ENCODE measurements at places on chromosomes 3 and 15. TPM values are rescaled to one million over a fixed set of nuclear protein-coding genes. Genes with fewer than 3 reads are reported as not detected.

- H3K4me1 ChIP-seq = no peaks in the 10 kb centered on the region
- no peak for DNase-seq
- no peak overlapping the region for H3K27ac ChIP-seq
- no peaks in the 10 kb centered on the region for H3K27me3 ChIP-seq
- no peaks in the 10 kb centered on the region for H3K36me3 ChIP-seq
Measured at GRCh38 chr3:40267937-40268724, 41.4 kb upstream of the EIF1B start.

DNA sequence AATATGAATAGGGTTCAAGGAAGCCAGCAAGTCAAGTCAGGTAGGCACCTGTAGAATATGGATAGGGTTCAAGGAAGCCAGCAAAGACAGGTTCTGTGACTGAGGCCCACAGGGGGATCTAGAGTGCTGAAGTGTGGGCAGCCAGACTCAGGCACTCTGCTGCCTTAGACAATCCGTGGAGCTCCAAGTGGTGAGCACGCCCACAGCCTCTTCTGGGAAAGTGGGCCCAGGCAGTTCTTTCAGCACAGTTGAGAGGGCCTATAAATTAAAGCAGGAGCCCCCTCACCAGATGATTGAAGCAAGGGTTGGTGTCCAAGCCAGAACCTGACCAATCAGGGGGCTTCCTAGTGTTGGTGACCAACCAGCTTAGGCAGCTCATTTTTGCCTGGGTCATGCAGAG is 51.0 kb downstream of the ANP32A start:
- no peak overlapping the region for H3K27ac ChIP-seq
- H3K4me3 ChIP-seq = no peak overlapping the region
- H3K27me3 ChIP-seq = no peaks in the 10 kb centered on the region
- no peaks in the 10 kb centered on the region for H3K36me3 ChIP-seq
- no peak for DNase-seq
- H3K4me1 ChIP-seq = no peaks in the 10 kb centered on the region

GRCh38 chr15:20344601-20345400 is 196.8 kb downstream of the GOLGA6L6 start:
- H3K27me3 ChIP-seq = no peaks in the 10 kb centered on the region
- peak; percentile 50 for DNase-seq
- no peaks in the 10 kb centered on the region for H3K36me3 ChIP-seq
- H3K27ac ChIP-seq = no peak overlapping the region

DNA sequence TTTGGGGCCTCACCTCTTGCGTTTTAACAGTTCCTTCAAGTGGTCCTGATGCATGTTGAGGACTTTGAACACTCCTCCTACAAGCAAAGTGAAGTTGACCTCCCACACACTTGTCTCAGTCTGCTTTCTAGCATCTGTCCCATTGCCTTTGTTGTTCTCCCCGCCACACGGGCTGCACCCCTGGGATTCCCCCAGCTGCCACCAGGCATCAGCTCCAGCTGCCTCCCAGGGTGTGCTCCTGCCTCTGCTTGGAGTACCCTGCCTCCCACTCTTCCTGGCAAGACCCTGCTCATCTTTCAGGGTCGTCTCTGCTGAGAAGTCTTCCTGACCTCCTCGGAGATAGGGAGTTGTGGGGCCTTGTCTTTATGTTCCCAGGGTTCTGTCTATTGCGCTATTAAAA is 52.2 kb downstream of the IGF1R start:
- no peaks in the 10 kb centered on the region for H3K36me3 ChIP-seq
- no peak for DNase-seq
- H3K4me1 ChIP-seq = no peaks in the 10 kb centered on the region
- no peak overlapping the region for H3K4me3 ChIP-seq

DNA sequence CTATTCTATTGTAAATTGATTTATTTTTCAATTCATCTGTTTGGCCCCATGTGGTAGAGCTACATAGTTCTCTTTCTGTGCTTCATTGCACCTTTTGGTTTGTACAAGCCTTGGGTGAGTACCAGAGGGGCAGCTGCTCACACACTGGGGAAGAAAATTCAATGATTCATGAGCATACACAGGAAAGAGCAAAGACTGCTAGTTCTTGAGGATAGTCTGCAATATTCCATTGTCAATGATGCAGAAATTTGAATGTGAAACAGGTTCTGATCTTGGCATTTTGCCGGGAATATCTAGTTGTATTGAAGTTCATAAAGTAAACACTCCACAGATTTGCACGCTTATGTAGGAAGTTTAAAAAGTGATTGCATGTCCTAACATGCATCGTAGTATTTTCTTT is 304.6 kb downstream of the NAALADL2 start:
- no peaks in the 10 kb centered on the region for H3K27me3 ChIP-seq
- no peak overlapping the region for H3K4me3 ChIP-seq
- H3K27ac ChIP-seq = no peak overlapping the region
- H3K4me1 ChIP-seq = no peaks in the 10 kb centered on the region
- no peak for DNase-seq
- H3K36me3 ChIP-seq = no peaks in the 10 kb centered on the region

DNA sequence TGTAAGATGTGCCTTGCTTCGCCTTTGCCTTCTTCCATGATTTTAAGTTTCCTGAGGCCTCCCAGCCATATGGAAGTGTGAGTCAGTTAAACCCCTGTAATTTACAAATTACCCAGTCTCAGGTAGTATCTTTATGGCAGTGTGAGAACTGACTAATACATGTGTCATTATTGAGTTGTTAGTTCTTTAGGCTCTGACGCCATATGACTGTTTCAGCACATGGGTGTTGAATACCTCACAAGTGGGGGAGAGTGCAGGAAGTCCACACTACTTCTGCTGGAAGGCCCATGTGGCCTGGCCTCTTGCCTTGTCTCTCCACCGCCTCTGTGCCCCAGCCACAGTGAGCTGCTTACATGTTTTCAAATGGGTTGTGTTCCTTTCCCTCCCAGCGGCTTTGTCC is 28.5 kb downstream of the MFSD1 start:
- no peaks in the 10 kb centered on the region for H3K4me1 ChIP-seq
- H3K27me3 ChIP-seq = no peaks in the 10 kb centered on the region
- no peak overlapping the region for H3K4me3 ChIP-seq
- no peak for DNase-seq

- H3K27ac ChIP-seq = no peak overlapping the region
- no peak for DNase-seq
- H3K4me3 ChIP-seq = no peak overlapping the region
- H3K36me3 ChIP-seq = no peaks in the 10 kb centered on the region
- H3K27me3 ChIP-seq = no peaks in the 10 kb centered on the region
Measured at GRCh38 chr15:77643764-77644163, 11.1 kb upstream of the LINGO1 start.

DNA sequence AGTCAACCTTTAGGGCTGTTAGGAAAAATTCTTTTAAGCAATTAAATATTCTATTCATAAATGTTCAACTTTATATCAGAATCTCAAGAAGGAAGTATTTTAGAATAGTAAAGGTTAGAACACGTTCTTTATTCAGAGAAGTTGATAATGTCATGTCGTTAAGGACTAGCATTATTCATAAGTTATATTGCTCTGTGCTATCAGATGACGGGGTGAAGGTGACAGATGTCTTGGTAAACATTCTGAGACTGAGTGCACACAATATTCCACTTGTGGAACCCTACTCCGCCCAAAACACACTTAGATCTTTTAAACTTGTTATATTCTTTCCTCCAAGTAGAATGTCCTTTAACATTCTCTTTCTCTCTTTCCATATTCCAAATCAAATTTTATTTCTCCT is 7.9 kb downstream of the AP4E1 start:
- H3K27me3 ChIP-seq = no peaks in the 10 kb centered on the region
- no peak overlapping the region for H3K4me3 ChIP-seq
- DNase-seq = no peak
- H3K4me1 ChIP-seq = peaks cover 15% of the 10 kb centered on the region

GRCh38 chr15:38885001-38885400 is 320.4 kb upstream of the RASGRP1 start:
- no peaks in the 10 kb centered on the region for H3K4me1 ChIP-seq
- H3K27me3 ChIP-seq = no peaks in the 10 kb centered on the region
- H3K4me3 ChIP-seq = no peak overlapping the region
- no peak for DNase-seq

The BCHE gene
- not detected for total RNA-seq

The KNL1 gene
- total RNA-seq = 24.8 TPM

The ISLR gene
- total RNA-seq = not detected

The CLRN1 gene
- not detected for total RNA-seq

The SLC12A8 gene
- 23.3 TPM for total RNA-seq

The KPNA1 gene
- 84.6 TPM for total RNA-seq

The ARGFX gene
- total RNA-seq = not detected
